CD4-positive, alpha-beta memory T cell (primary cell): ENCODE measurements at places on chromosomes 2 and 18. TPM values are rescaled to one million over a fixed set of nuclear protein-coding genes. Genes with fewer than 3 reads are reported as not detected.

- no peak overlapping the region for H3K4me3 ChIP-seq
- H3K36me3 ChIP-seq, result peaks cover 50% of the 10 kb centered on the region
These were observed 27.2 kb downstream of the ATIC start for GRCh38 chr2:215338883-215339679.

- no peak for DNase-seq
- no peak overlapping the region for H3K27ac ChIP-seq
- no peak overlapping the region for H3K4me3 ChIP-seq
- H3K36me3 ChIP-seq, result no peaks in the 10 kb centered on the region
These were observed 123.1 kb upstream of the CAB39 start for GRCh38 chr2:230589497-230590015.

- no peak overlapping the region for H3K4me3 ChIP-seq
- H3K27ac ChIP-seq, result no peak overlapping the region
- no peaks in the 10 kb centered on the region for H3K36me3 ChIP-seq
- no peaks in the 10 kb centered on the region for H3K4me1 ChIP-seq
- no peaks in the 10 kb centered on the region for H3K27me3 ChIP-seq
- no peak for DNase-seq
These were observed 93.4 kb upstream of the MAP4K3 start for GRCh38 chr2:39530411-39530866.

DNA sequence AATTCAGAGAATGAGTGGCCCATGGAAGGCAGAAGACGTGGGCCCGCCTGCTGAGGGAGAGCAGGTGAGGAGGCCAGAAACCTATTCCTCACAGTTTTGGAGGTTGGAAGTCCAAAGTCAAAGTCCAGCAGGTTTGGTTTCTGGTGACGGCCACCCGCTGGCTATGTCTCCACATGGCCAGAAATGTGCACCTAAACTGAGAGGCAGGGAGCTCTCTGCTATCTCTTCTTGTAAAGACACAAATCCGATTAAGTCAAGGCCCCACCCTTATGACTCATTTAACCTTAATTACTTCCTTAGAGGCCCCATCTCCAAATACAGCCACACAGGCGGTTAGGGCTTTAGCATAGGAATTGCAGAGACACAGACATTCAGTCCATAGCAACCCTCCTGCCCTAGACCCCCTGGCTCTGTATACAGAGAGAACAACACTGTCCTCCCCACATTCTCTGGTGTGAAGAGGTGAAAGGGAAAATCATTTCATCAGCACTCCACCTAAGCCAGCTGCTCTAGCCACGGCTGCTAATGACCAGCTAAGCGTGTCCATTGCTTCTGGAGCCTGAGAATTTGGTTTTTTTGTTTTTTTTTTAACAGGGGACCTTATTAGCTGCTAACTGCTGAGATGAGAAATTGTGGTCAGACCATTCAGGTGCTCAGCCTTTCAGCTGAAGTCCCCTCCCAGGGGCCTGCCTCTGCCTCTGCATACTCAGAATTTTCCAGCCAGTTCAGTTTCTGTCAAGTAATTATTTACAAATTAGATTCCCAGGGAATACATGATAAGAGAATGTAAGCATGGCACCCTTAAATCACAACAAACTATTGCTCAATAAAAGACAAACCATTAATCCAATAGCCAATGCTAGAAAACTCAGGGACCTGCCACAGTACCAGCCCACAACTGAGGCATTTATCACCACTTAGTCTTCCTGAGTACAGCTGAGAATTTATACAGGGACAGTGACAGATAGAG is 368.7 kb upstream of the ID2 start:
- peaks cover 68% of the 10 kb centered on the region for H3K4me1 ChIP-seq
- H3K36me3 ChIP-seq, result no peaks in the 10 kb centered on the region
- H3K4me3 ChIP-seq, result no peak overlapping the region
- peak overlapping the region; percentile 9 for H3K27ac ChIP-seq
- DNase-seq, result peak; percentile 20

DNA sequence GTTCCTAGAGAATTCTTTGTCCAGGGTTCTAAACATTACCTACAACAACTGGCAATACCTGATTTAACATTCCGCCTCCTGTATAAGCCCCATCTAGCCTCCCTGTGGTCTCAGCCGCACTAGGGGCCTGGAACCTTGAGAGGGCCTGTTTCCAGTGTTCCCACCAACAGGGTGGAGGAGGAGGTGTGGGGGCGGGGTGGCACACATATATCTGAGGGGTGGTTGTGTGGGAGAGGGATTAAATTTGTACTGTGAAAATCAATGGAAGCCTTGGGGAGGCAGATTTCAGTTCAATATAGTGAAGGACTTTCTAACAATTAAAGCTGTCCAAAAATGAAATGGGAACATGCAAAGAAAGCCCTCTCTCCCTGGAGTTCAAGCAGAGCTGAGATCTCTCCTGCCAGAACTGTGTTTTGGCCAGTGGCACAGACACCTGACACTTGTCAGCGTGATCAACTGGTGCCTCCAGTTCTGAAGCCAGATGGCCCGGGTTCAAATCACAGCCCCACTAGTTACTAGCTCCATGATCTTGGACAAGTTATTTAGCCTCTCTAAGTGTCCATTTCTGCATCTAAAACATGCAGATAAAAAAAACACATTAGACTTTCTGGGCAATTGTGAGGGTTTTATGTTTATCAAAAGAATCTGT is 17.0 kb upstream of the FZD7 start:
- DNase-seq, result no peak
- H3K27me3 ChIP-seq, result no peaks in the 10 kb centered on the region
- H3K4me1 ChIP-seq, result no peaks in the 10 kb centered on the region

GRCh38 chr2:147223119-147223518 is 621.7 kb upstream of the ACVR2A start:
- no peaks in the 10 kb centered on the region for H3K4me1 ChIP-seq
- no peaks in the 10 kb centered on the region for H3K36me3 ChIP-seq
- DNase-seq, result no peak
- no peaks in the 10 kb centered on the region for H3K27me3 ChIP-seq
- no peak overlapping the region for H3K27ac ChIP-seq

UNC80 gene
- not detected for total RNA-seq

GRCh38 chr18:28974504-28974903 is 797.6 kb upstream of the CDH2 start:
- no peak for DNase-seq
- H3K27me3 ChIP-seq, result no peaks in the 10 kb centered on the region
- H3K27ac ChIP-seq, result no peak overlapping the region
- H3K36me3 ChIP-seq, result no peaks in the 10 kb centered on the region

DNA sequence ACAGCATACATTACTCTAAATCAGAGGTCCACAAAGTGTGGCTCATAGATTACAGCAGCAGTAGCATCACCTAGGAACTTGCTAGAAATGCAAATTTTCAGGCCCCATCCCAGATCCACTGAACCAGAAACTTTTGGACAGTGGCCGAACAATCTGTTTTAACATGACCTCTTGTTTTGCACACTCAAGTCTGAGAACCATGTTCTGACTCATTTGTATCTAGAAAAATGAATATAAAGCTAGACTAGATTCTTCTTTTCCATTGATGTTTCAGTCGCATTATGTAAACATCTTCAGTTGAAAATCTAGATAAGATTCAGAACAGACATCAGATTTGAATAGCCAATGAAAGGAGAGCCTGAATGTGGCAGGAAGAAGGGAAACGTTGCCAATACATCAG is 608.8 kb downstream of the LRP1B start:
- no peaks in the 10 kb centered on the region for H3K4me1 ChIP-seq
- no peak for DNase-seq
- no peak overlapping the region for H3K4me3 ChIP-seq
- H3K36me3 ChIP-seq, result no peaks in the 10 kb centered on the region
- H3K27ac ChIP-seq, result no peak overlapping the region
- no peaks in the 10 kb centered on the region for H3K27me3 ChIP-seq

DNA sequence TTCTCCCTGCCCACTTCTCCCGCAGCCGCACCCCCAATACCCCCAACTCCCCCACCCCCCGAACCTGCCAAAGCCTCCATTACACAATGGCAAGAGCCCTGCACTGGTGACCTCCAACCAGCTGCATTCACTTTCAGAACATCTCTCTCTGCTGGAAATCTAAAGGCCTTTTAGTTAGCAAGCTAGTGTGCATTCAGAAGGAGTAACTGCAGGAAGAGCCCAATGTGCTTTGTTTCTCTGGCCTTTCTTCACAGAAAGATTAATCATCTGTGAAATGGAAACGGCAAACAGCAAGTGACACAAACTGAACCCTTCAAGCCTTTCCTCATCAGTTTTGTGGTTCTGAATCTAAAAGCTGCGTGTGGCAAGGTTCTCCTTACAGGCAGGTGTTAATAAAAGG is 124.2 kb downstream of the OLA1 start:
- no peak for DNase-seq
- no peaks in the 10 kb centered on the region for H3K36me3 ChIP-seq
- H3K4me3 ChIP-seq, result no peak overlapping the region

CD8A gene
- 0.91 TPM for total RNA-seq

DNA sequence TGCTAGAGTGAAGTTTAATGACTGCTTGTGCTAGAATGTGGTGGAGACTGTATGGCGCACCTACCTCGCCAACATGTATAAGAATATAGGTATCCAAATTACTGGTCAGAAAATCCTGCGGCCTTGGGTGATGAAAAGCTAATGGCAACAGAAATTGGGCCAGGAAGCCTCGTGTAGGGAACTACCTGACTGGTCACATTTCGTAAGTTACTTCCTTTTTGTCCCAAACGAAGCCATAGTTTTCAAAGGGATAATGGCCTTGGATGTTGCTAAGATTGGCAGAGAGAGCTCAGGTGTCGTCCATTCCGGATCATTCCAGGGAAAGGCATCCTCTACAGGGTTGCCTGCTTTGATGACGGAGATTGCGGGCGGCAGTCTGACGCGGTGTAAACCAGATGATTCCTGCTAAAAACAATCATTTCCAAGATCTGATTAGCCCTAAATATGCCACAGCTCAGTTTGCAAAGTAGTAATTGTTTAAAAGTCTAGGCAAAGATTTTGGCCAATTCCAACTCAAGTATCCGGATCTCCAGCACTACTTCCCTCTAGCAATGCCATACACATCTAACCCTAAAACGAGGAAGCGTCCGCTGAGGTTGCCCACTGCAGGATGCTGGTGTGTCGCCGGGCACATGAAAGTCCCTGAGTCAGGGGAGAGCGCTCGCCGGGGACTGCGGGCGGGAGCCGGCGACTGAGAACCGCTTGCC is 708 bp upstream of the MALT1 start:
- H3K36me3 ChIP-seq, result no peaks in the 10 kb centered on the region
- no peak overlapping the region for H3K4me3 ChIP-seq
- peak overlapping the region; percentile 78 for H3K27ac ChIP-seq

DAPL1 gene
- total RNA-seq, result not detected

GRCh38 chr2:189608795-189609422 is 28.3 kb upstream of the SLC40A1 start:
- H3K27me3 ChIP-seq, result no peaks in the 10 kb centered on the region
- DNase-seq, result no peak
- H3K27ac ChIP-seq, result no peak overlapping the region
- H3K4me3 ChIP-seq, result no peak overlapping the region

SRD5A2 gene
- not detected for total RNA-seq

DNA sequence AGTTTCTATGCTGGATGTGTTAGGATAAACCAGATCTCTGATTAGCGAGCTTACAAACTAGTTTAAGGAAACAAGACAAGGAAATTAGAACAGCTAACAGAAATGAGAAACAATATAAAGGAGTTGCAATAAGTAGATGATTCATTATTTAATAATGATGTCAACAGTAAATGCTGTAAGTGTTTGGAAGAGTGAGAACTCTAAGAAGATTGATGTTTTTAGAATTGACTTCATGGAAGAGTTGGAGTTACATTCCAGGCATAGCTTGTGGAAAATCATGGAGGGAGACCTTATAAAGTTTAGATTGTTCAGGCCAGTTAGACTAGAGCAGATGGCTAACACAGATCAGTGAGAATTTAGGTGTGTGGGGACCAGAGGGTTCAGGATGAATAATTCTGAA is 32.6 kb downstream of the PPP1R1C start:
- no peaks in the 10 kb centered on the region for H3K36me3 ChIP-seq
- H3K4me3 ChIP-seq, result no peak overlapping the region
- DNase-seq, result no peak
- no peaks in the 10 kb centered on the region for H3K27me3 ChIP-seq
- H3K27ac ChIP-seq, result no peak overlapping the region
- no peaks in the 10 kb centered on the region for H3K4me1 ChIP-seq

DNA sequence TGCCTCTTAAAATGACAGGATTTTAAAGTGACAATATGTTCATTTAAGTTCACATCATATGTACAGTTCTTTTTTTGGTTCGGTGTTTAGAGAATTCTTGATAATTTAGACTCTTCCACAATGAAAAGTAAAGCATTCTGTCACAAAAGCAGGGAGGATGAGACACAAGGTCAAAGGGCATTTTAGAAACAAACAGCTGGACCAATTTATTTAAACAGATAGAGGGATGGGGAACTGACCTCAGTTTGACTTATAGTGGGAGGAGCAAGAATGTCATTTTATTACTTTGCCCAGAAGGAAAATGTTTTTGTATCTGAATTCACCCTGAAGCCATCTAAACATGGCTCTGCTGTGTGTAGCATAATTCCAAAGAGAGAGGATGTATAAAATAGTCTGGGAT is 128.5 kb downstream of the MEIS1 start:
- DNase-seq, result no peak
- no peaks in the 10 kb centered on the region for H3K4me1 ChIP-seq
- no peak overlapping the region for H3K27ac ChIP-seq

GRCh38 chr2:14896330-14897030 is 264.0 kb downstream of the LRATD1 start:
- H3K27me3 ChIP-seq, result no peaks in the 10 kb centered on the region
- no peak overlapping the region for H3K27ac ChIP-seq
- H3K4me3 ChIP-seq, result no peak overlapping the region
- DNase-seq, result no peak
- no peaks in the 10 kb centered on the region for H3K36me3 ChIP-seq
- no peaks in the 10 kb centered on the region for H3K4me1 ChIP-seq

- no peaks in the 10 kb centered on the region for H3K27me3 ChIP-seq
- H3K4me1 ChIP-seq, result peaks cover 53% of the 10 kb centered on the region
- no peak overlapping the region for H3K27ac ChIP-seq
These were observed 68.7 kb downstream of the STK39 start for GRCh38 chr2:168178520-168179324.

- no peaks in the 10 kb centered on the region for H3K36me3 ChIP-seq
- no peak overlapping the region for H3K4me3 ChIP-seq
- H3K27me3 ChIP-seq, result no peaks in the 10 kb centered on the region
- H3K4me1 ChIP-seq, result no peaks in the 10 kb centered on the region
- DNase-seq, result no peak
- no peak overlapping the region for H3K27ac ChIP-seq
These were observed 17.3 kb downstream of the C2orf76 start for GRCh38 chr2:119349289-119349688.

PECR gene
- 20.6 TPM for total RNA-seq
